Activated gamma-delta T cell (primary cell): ENCODE measurements at places on chromosomes 2 and 18.

GRCh38 chr2:80302314-80303005, 2.1 kb downstream of the LRRTM1 start:
- DNase-seq = no peak

DNA sequence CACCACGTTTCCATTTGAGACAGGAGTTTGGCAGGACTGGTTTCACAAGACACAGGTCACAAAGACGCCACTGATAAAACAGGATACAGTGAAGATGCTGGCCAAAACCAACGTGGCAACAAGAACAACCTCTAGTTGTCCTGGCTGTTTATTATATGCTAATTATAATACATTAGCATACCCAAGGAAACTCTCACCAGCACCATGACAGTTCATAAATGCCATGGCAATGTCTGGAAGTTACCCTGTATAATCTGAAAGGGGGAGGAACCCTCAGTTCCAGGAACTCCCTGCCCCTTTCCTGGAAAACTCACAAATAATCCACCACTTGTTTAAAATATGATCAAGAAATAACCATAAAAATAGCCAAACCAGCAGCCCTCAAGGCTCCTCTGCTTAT, 148.3 kb downstream of the RBM43 start:
- DNase-seq = no peak

- DNase-seq = no peak
Observed at GRCh38 chr2:182593394-182593975, 122.6 kb upstream of the DNAJC10 start.

GRCh38 chr2:144559681-144560080, 39.8 kb upstream of the ZEB2 start:
- DNase-seq = no peak

DNA sequence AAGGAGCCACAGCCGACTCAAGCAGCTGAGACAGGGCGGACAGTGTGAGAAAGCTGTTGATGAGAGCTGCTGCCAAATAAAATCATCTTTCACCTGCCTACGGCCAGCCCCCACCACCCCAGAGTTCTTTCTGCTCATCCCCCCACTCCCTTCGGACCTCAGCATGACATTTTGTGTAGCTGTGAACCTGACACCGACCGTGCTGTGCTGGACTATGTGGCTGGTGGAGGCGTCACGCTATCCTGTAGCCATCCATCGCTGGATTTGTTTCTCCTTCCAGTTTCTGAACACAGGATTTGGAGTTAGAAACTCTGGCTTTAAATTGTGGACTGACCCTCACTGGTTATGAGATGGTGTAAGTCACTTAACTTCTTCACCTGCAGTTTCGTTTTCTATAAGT, 317.3 kb downstream of the DCDC2C start:
- DNase-seq = no peak

DNA sequence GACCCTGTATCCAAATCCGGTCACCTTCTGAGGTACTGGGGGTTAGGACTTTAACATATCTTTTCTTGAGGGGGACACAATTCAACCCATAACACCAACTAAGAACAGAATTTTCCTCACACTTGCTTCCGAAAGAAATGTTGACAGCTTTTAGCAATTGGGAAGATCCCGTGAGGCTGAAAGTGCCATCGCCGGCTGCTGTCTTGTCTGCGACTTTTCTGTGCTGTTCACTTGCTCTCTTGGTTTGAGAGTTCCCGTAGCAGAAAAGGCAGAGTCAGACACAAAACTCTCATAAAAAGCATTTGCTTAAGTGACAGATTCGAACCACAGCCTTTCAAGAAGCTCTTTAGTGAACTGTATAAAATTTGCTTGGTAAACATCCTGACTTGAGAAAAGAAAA, 253.4 kb downstream of the ARHGAP15 start:
- DNase-seq = no peak

DNA sequence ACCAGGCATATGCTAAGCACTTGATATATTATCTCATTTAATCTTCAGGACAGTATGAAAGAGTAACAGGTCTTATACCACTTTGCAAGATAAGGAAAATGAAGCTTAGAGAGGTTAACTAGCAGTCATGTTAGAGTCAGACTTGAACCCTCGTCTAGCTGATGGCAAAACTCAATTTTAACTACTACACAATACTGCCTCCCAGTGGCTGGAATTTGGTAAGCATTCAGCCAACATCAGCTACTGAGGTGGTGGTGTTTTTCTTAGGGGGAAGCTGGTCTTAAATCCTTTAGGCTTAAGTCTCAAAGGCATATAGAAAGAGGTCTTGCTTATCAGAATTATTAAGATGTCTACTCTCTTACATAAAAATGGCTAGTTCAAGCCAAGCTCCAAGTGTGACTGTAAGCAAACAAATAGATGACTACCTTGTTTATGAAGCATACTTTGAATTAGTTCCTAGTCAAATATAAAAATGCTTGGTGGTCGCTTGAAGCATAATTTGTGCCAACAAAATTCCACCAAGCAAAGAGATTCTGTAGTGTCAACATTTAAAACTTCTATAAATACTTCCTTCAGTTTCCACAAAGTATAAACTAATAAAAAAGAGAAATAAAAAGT, 325.4 kb upstream of the FIGN start:
- no peak for DNase-seq

GRCh38 chr2:223614534-223614933, 12.4 kb upstream of the SCG2 start:
- DNase-seq = no peak

GRCh38 chr2:120365236-120365793, 19.4 kb downstream of the INHBB start:
- DNase-seq = no peak

- no peak for DNase-seq
Observed at GRCh38 chr2:120731175-120731574, 4.5 kb upstream of the GLI2 start.

GRCh38 chr2:48347712-48348111, 182.2 kb upstream of the STON1 start:
- DNase-seq = no peak

DNA sequence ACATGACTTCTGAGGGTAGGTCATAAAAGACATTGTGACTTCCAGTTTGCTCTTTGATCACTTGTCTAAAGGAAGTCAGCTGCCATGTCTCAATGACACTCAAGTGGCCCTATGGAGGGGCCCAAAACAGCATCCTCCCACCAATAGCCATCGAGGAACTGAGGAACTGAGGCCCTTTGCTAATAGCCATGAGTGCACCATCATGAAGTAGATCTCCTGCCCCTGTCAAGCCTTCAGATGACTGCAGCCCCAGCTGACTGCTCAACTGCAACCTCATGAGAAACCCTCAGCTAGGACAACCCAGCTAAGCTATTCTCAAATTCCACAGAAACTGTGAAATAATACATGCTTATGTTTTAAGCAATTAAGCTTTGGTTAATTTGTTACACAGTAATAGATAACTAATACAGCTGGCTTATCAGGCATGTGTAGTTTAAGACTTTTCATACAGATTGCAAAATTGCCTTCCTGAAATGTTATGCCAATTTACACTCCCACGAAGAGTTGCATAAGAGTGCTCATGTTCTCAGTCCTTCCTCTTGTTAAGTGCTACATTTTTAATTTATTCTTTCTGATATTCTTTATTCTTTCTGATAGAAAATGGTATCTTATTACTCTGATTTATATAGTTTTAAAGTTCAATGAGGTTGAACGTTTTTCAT, 105.6 kb upstream of the NDUFV2 start:
- no peak for DNase-seq

GRCh38 chr2:212387146-212387545, 151.5 kb downstream of the ERBB4 start:
- DNase-seq = no peak
